Ureter (tissue), 1 donor: ENCODE measurements at places on chromosomes 3 and 15. TPM values are rescaled to one million over a fixed set of nuclear protein-coding genes. Genes with fewer than 3 reads are reported as not detected.

The CPA3 gene
- total RNA-seq, result 10.5 TPM

DNA sequence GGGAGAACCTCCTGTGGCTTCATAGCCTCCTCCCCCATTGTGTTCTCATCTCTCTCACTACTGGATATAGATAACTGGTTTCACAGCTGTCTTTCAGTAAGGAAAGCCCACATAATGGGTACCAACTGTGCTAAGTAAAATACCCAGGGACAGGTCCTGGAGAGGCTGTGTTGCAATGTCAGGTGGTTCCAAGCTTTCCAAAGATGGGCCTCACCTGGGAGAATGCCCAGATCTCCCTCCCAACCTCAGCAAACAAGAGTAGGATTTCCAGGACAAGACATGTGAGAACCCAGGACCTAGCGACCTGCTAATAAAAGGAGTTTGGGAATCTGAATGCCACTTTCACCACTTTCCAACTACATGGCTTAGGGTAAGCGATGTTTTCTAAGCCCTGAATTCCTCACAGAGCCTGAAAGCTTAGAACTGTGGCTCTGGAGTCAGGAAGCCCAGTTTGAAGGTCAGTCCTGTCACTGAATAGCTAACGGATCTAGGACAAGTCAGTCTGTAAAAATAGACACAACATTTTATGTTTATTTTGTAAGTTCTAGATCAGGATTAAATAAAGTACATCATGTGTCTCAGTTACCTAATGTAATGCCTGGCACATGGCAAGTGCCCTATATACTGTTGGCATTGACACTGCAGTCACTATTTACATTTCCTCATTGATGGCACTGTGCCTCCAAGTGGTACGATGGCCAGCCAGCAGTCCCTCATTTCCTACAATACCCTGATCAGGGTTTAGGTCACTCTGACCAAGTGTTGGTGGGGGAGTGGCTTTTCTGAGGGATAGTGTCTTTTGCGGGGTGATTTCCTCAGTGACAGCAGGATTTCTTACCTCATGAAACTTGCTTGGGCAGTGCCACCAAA, 11.9 kb downstream of the CERS3 start:
- DNase-seq, result no peak

The TGM5 gene
- total RNA-seq, result 0.91 TPM

DNA sequence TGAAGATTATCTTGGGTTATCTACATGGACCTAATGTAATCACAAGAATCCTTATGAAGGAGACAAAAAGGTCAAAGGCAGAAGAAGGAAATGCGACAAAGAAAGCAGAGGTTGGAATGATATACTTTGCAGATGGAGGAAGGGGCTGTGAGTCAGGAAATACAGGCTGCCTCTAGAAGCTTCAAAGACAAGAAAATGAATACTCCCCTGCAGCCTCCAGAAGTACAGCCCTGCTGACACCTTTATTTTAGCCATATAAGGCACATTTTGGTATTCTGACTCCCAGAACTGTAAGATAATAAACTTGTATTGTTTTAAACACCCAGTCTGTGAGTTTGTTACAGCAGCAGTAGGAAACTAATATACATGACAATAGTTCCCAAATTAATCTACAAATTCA, 58.6 kb downstream of the SIDT1 start:
- DNase-seq, result no peak

The C3orf52 gene
- 50.2 TPM for total RNA-seq

GRCh38 chr3:163692494-163692893, 1385.8 kb downstream of the SI start:
- DNase-seq, result no peak

The GOLGA6L10 gene
- total RNA-seq, result 4.3 TPM

DNA sequence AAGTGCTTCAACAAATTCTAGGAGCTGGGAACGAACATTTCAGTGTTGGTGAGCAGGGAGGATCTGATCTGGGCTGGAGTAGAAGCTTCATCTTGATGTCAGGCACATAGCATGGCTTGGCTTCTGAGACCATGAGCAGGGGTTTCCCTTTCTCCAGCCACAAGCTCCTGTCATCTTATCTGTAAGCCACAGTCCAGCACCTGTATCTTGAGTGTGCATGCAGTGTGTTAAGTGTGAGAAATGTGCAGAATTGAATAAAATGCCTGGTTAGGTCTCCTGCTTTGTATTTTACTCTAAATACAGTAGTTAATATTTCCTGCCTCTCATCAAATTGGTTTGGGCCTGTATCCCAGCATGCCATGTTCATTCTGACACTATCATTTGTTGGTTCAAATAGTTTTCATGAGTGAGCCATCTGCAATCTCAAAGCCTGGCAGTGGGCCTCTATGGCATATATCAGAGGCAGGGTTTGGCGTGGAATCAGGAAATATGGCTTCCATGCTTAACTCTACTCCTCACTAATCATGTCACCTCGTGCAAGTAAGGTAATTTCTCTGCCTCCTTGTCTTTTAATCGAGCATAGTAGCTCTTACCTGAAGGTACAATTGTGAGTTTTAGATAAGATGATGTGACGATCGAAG, 43.3 kb downstream of the TLNRD1 start:
- no peak for DNase-seq
